Lung microvascular endothelial cell (primary cell): ENCODE measurements at places on chromosomes 3 and 15.

- DNase-seq: no peak
Measured at GRCh38 chr3:194383276-194383940, 13.9 kb upstream of the LRRC15 start.

- no peak for DNase-seq
Measured at GRCh38 chr3:165156757-165157420, 39.3 kb downstream of the SLITRK3 start.

DNA sequence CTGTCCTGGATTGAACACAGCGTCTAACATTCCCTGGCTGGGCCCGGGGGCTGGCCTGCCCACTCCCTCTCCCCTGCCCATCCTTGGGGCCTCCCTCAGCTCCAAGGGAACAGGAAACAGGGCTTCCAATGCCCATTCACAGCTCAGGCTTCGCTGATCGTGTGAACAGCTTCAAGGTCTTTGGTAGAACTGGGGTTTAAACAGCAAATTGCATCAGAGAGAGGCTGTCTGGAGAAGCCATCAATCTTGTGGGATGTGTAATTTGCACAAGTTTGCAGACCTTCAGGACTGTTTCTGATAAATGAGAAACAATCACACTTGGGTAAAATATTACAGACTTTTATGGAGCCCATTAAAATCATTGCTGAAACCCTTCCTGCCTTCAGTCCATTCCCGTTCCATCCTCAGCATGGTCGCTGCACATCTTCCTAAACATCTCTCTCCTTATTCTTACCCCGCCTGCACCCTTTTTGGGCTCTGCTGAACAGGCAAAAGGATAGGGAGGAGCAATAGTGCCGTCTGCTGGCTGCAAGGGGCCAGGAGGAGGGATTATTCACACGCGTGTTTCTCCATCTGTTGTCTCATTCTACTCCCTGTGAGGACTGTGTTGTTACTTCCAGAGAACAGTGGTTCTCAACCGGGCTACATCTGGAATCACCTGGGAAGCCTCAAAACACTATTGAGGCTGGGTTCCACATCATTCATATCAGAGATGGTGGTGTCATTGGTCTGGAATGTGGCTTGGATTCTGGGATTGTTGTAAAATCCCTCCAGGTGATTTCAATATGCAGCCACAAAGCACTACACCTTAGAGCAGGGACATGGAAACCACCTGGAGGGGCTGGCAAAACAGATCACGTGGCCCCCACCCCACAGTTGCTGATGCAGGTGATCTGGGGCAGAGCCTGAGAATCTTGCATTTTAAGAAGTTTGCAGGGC lies 116.3 kb downstream of the CLSTN2 start:
- no peak for DNase-seq

DNA sequence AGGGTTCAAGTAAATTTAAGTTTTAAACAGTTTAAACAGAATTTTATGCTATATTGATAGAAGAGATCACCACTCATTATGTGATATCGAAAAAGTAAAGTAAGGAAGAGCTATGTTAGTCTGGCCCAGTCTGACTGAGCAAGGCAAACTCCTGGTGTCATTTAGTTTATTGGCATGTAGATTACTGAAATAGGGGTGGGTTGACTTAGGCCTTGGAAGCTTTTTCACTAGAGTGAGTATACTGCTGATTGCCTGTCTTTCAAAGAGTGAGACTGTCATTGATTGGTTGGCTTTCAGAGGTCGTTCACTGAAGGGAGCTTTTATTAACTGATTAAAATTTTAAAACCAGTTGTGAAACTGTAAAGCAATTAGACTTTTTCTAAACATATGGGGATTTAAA lies 294.5 kb downstream of the NAALADL2 start:
- DNase-seq: no peak

DNA sequence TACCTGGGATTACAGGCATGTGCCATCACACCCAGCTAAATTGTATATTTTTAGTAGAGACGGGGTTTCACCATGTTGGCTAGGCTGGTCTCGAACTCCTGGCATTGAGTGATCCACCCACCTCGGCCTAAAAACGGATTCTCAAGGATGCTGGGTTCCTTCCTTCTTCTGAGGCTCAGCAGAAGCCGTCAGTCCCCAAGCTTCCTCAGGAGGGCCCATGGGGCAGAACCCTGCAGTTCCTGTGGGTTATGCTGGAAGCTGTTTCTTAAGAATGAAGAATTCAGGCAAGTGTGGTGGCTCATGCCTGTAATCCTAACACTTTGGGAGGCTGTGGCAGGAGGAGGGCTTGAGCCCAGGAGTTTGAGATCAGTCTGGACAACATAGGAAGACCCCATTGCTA lies 29.0 kb upstream of the ZNF710 start:
- no peak for DNase-seq
